ENCODE measurements at places on chromosomes 5 and 9.

DNA sequence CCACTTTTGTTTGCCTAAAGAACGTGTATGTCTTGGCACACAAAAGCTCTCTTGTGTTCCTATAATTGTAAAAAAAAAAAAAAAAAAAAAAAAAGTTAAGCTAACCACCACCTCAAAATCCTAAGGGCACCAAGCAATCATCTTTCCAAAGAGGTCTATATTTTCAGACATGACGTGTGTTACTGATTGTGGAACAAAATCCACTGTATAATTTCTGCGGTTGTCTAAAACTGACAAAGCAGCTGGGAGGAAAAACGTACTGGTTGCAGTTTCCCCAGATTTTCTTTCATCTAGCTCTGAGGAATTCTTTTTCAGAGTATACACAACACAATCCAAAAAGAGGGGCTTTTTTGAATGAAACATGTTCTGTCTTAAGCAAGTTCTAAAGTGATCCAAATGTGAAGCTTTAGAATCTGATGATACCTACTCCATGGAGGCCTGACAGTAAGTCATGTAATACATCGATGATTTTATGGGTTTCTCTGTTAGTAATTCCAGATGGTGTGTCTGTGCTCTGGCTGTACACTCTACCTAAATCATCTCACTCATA is 375.6 kb upstream of the NUDT12 start:
- no peak for DNase-seq

- no peak for DNase-seq
Measured at GRCh38 chr5:19927919-19928318, 60.1 kb downstream of the CDH18 start.

DNA sequence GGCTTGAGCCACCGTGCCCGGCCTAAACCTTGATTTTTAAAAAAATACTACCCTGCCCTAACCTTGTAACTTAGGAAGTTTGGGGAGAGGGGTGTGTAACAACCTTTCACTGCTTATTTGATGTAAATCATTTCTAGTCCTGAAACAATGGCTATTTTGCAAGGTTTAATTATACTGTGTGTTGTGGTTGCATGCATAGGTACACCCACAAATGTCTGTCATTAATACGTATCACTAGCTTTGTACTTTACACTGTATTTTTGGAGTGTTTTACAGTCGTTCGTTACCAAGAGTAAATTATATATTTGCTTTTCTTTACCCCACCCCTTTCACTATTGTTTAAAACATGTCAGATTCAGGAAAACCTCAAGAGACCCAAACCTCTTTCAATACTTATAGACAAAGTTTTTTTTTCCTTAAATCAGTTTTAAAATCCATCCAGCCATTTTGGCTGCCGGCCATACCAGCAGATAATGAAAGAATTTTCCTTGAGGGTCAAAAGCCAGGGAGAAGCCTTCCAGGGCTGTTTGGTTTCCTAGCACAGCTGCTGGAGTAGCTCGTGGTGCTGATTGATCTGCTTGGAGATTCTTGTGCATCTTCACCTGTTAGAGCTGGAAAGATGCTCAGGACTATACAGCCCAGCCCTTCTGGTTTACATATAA is 50.7 kb downstream of the DOCK8 start:
- DNase-seq: no peak

DNA sequence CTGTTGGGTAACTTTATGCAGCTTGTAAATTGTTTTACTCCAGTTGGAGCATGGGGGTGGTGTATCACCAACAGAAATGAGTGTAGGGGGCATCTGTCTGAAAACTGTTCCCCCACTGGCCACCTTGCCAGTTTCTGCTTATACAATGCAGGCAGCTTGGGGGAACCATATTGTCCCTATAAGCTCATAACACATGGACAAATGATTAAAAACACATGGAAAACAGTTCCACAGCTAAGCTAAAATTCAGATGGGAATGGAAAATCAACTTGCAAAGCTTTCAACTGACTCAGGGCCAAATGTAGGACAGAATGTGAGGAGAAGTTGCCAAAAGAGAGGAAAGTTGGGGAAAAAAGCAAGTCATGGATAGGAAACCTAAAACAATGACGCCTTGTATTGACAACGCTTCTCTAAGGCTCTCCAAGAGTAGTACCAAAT is 7.9 kb upstream of the CER1 start:
- DNase-seq: no peak

GRCh38 chr9:81259896-81260295 is 429.5 kb downstream of the TLE1 start:
- DNase-seq: no peak

DNA sequence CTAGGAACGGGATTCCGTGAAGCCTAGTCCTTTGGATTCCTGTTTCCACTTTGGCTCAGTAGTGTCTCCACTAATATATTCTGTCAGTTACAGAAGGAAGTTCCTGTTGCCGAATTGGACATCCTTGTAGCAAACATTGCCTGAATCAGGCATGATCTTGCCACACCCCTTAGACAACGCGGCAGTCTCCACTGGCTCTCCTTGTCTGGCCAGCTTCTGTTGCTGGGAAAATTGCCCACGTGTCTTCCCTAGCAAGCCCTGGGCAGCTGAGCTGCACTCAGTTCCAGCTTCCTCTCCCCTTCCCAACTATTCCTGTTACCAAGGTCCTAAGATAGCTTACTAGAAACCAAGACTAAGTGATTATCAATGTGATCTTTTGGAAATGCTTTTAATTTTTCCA is 316.6 kb upstream of the RIOK2 start:
- DNase-seq: no peak
